T-helper 1 cell (primary cell): ENCODE measurements at places on chromosomes 13 and 19.

- DNase-seq = no peak
These were observed 70.1 kb downstream of the TDRD3 start for GRCh38 chr13:60467098-60467497.

DNA sequence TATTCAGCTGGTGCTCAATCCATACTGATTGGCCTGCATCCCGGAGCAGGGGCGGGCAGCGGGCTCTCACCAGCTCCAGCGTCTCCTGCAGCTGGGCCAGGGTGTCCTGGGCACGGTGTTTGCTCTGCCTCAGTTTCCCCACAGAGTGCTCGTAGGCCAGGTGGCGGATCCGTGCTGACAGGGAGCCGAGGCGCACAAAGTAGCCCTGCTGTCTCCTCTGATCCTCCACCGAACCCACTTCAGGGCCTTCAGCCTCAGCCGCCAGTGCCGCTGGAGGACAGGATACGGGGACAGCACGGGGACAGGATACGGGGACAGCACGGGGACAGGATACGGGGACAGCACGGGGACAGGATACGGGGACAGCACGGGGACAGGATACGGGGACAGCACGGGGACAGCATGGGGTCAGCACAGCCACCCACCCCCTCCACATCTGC lies 7.3 kb upstream of the PLIN4 start:
- no peak for DNase-seq

DNA sequence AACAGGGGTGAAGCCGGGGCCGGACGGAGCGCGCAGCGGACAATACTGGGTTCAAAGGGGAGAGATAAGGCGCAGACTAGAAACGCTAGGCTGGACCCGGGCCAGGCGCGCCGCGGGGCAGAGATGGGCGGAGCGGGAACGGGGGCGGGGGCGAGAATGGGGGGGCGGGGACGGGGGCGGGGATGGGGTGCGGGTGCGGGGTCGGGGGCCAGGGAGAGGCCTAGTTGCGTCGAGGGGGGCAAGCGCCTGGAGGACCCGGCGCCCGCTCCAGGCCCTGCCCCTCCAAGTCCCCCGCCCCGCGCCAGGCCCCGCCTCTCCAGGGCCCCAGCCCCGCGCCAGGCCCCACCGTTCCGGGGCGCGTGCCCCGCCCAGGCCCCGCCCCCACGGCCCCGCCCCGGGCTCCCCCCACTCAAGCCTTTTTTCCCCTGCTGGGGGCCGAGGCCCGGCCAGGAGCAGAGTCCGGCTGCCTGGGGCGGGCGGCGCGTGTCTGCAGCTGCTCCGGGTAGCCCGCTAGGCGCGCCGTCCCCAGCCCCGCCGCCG lies at the start of gene CERS4:
Gene CERS4, plus strand, starts transcription at position 449 of the 540 bp plus-strand sequence. CDS start 41,707 bp downstream, outside the sequence.
- DNase-seq = peak; percentile 76

GRCh38 chr19:33796164-33796875 lies at the start of gene KCTD15:
KCTD15 (plus strand) TSS chr19:33796870; CDS start chr19:33800455, 3,585 bp downstream.
- no peak for DNase-seq
